Dermis blood vessel endothelial cell (primary cell): ENCODE measurements at places on chromosomes 7 and 10. TPM values are rescaled to one million over a fixed set of nuclear protein-coding genes. Genes with fewer than 3 reads are reported as not detected.

DNA sequence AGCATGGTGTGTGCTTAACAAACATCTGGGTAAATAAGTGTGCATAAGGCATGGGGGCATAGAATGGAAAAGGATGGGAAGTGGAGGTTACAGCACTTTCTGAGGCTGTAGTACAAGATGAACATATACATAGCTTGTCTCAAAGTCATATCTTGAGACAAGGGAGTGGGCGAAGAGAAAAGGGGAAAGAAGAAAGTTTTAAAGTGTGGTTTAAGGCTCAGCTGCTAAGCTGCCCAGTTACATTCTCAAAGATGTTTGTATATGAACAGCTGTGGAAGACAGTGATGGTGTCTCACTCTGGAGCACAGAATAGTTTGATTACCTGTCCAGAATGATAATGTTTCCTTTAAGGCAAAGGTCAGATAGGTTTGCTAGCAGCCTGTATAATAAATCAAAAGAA lies 61.9 kb upstream of the LANCL2 start:
- no peak for DNase-seq

- no peak for DNase-seq
These were observed 499.6 kb upstream of the PHF14 start for GRCh38 chr7:10474048-10474447.

DNA sequence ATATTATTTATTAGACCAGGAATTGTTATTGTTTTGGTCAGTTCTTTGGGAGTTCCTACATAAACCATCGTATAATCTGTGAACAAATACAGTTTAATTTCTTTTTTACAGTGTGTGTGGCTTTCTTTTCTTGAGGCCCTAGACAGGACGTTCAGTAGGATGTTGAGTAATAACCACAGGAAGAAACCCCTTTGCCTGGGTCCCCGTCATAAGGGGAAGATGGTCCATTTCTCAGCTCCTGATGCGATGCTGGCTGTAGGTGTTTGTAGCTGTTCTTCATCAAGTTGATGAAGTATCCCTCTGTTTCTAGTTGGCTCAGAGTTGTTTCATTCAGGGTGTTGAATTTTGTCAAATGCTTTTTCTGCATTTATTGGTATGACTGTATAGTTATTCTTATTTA lies 219.7 kb upstream of the ADARB2 start:
- no peak for DNase-seq

GRCh38 chr10:124711145-124711544 lies 33.0 kb downstream of the FAM53B start:
- DNase-seq = no peak

DNA sequence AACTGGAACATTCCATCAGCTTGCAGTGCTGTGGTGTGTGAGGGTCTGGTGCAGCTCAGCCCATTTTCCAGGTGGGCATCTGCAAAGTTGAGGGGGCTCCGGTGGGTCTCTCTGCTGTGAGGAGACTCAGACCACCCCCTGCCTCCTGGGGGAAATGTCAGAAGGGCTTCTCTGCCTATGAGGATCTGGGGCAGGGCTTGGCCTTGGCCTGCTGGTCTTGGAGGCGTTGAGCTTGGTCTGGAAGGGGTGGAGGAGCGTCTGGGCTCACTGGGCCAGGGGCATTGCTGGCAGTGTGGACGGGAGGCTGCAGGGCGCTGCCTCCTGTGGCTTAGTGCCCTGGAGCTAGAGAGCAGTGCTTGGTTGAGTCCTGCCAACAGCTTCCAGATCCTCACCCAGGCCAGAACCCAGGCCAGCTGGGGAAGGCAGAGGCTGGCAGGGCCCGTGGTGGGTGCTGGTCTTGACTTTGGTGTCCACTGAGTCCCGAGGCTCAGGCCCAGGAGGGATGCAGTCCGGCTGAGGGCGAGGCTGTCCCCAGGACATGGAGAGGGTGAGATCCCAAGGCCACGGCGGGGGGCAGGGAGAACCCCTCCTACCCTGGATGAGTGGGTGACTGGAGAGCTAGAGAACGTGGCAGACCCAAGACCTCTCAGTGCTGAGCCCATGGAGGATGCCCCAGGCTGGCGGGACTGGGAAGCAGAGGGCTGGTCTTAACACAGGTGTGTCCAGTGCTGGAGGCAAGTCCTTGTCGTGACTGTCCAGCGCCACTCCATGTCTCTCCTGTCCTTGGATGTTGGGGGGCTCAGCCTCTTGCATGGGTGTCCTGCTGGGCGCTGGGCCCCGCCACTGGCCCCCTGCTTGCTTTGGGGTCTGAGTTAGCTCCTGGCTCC lies 2.8 kb downstream of the SPRN start:
- no peak for DNase-seq

DNA sequence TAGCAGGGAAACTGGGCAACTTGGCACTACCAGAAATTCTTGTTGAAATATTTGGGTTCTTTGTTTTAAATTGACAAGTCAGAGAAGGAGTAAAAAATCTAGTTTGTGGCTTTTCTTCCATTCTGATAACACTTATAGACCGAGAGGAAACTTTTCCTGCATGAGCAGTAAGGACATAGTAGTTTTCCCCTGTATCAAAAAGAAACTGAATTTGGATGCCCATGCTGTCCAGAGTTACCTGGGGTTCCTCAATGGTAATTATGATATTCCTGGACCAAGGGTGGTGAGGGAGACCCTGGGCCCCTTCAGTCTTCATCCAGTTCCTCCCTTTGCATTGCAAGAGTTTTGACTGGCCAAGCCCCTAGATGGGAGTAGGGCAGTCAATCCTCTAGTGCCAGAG lies 19.9 kb upstream of the STEAP2 start:
- DNase-seq = no peak

DNA sequence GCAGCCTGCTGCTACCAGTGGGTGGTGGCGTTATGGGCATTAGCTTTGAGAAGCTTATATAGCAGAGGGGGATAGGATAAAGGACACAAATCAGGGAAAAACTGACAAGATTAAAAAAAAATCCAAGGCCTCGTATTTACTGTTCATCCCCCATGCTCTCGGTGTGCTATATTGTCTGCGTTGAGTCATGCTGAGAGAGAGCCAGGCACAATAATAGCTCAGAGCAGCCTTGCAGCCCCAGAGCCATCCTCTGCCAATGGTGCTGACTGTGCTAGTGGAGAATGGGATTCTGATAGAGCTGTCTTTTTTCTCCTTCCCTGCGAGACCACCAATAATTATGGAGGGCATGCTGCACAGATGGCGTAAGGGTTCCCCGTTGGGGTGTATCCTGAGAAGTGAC lies 51.7 kb upstream of the FZD1 start:
- DNase-seq = no peak

- DNase-seq = no peak
These were observed 233.4 kb downstream of the PTN start for GRCh38 chr7:137110091-137110509.

DNA sequence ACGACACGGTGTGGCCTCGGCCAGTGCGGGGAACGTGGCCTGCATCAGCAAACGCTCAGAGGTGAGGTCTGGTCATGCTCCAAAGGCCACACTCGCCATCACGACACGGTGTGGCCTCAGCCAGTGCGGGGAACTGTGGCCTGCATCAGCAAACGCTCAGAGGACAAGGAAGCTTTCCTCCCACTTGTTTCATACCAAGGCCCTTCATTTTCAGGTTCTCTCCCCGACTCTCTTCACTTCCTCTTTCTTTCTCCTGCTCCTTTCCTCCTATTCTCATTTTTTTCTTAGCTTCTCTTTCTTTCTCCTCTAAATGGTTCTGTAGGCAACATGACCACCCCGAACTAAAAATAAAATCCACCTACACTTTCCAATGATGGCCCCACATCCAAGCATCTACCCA lies 384.4 kb upstream of the SHH start:
- no peak for DNase-seq

- no peak for DNase-seq
These were observed 72.2 kb upstream of the EFCAB10 start for GRCh38 chr7:105653441-105654005.

GRCh38 chr7:155834486-155835048 lies 22.3 kb upstream of the SHH start:
- DNase-seq = no peak

- DNase-seq = peak; percentile 64
These were observed 169.3 kb downstream of the FAM107B start for GRCh38 chr10:14605231-14605925.

DNA sequence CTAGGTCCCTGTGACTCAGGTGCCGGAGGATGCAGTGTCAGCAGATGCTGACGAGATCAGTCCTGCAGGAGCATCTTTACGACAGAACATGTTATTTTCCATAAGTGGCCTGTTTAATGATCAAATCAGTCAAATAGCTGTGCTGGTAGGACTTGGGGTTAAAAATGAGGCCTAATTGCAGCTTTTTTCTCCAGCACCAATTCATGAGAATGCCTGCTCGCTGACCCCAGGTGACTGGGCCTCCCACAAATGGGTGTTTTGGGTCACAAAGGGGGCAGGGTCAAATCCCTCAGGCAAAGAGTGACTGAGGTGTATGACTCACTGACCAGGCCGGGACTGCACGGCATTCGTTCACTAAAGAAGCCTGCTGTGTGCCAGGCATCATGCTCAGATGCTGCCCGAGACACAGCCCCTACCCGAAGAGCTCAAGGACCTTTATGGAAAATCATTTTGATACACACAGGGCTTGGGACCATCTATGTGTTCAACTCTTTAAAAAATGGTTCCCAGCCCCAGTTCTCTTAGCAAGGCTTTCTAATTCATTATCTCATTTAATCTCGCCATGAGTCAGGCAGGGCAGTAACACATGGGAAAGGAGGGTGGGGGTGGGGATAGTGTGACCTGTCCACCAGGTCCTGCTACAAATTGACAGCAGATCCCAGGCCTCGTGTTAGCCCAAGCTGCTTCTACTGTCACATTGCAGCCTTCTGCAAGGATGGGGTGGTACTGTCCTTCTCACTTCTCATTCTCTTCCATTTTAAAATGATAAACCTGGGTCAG lies 21.1 kb downstream of the ZNF775 start:
- DNase-seq = no peak

DNA sequence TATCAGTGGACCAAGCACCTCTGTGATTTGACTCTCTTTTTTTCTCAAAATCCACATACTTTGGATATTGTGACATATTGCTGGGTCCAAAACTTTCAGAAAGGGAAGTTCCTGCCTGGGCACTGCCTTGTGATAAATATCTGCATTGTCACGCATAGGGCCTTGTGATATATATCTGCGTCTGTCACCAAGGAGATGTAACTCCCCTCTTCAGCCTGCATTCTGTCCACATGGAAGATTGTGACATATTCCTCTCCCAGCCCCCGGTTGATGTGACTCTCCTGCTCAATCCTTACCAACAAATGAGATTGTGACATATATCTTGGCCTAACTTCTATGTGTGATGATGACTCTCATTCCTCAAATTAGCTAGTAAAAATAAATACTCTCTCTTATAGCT lies 25.4 kb upstream of the ZNF107 start:
- DNase-seq = no peak

Gene ZMIZ2
- 10.5 and 10.6 TPM in 2 replicates for total RNA-seq

Gene USP54
- total RNA-seq = 8.8 and 10.1 TPM in 2 replicates

Gene STEAP1
- 11.1 and 27.6 TPM in 2 replicates for total RNA-seq
